ENCODE measurements at places on chromosomes 5 and 9. TPM values are rescaled to one million over a fixed set of nuclear protein-coding genes. Genes with fewer than 3 reads are reported as not detected.

CAST gene
- total RNA-seq: 398 TPM

MAP1B gene
- total RNA-seq: 15.4 TPM

IL4 gene
- total RNA-seq: not detected

SCGB3A2 gene
- total RNA-seq: not detected

OR13C3 gene
- not detected for total RNA-seq

FAM169A gene
- 17.3 TPM for total RNA-seq

IRF1 gene
- total RNA-seq: 23.5 TPM

SPATA31E1 gene
- total RNA-seq: not detected

FAM221B gene
- total RNA-seq: not detected

TEX48 gene
- not detected for total RNA-seq

SLC45A2 gene
- 0.14 TPM for total RNA-seq

INSL4 gene
- not detected for total RNA-seq

HK3 gene
- total RNA-seq: under 0.01 TPM

KIF4B gene
- total RNA-seq: under 0.01 TPM

LCN10 gene
- total RNA-seq: not detected

FOXD4 gene
- total RNA-seq: 0.36 TPM

STK32A gene
- total RNA-seq: 3.1 TPM

IFNW1 gene
- not detected for total RNA-seq

GCNT4 gene
- total RNA-seq: 3.4 TPM

STPG3 gene
- not detected for total RNA-seq

TCERG1 gene
- total RNA-seq: 39.3 TPM

SEMA5A gene
- 1.8 TPM for total RNA-seq

DRD1 gene
- total RNA-seq: not detected

SHC3 gene
- under 0.01 TPM for total RNA-seq

ZNF366 gene
- not detected for total RNA-seq

CHSY3 gene
- total RNA-seq: under 0.01 TPM

SLC27A4 gene
- total RNA-seq: 20.8 TPM

ITGA1 gene
- 1.4 TPM for total RNA-seq

FPGS gene
- 60.6 TPM for total RNA-seq

DMRTA1 gene
- 5.5 TPM for total RNA-seq

PCDHGC4 gene
- 1.2 TPM for total RNA-seq

ZNF608 gene
- 1.4 TPM for total RNA-seq

PAEP gene
- not detected for total RNA-seq

SPATA9 gene
- total RNA-seq: not detected

SLC25A2 gene
- total RNA-seq: not detected

LHX2 gene
- total RNA-seq: not detected

CD72 gene
- total RNA-seq: 1.0 TPM

NR5A1 gene
- not detected for total RNA-seq

MEIKIN gene
- not detected for total RNA-seq

CEL gene
- 0.34 TPM for total RNA-seq

LHX3 gene
- not detected for total RNA-seq
